ENCODE measurements at places on chromosomes 3 and 15. TPM values are rescaled to one million over a fixed set of nuclear protein-coding genes. Genes with fewer than 3 reads are reported as not detected.

Gene PIF1
- 9.7 TPM for total RNA-seq

Gene MAP1A
- total RNA-seq = 60.9 TPM

Gene C3orf20
- total RNA-seq = not detected

Gene ATP2C1
- total RNA-seq = 93.4 TPM

Gene CRYGS
- 0.86 TPM for total RNA-seq

Gene HCLS1
- total RNA-seq = 4.8 TPM

Gene C3orf85
- not detected for total RNA-seq

Data from fibroblast of villous mesenchyme (primary cell).